ENCODE measurements at places on chromosomes 2 and 18.

DNA sequence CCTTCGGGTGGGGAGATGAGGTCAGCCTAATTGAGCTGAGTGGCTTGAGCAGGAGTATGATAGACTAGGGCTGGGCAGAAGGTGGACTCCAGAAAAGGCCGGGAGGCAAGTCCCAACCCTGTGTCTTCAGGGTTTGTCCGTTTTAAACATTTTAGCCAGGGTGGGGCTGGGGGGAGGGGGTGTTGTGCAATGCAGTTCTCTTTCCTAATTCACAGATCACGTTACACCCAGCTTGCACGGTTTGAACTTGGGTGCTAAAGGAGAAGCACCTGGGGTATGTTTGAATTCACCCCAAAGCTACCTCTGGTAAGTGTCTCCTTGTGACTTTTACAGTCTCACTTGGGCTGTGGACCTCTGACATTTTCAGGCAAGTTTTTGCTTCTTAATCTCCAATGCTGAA is 233.3 kb downstream of the AGAP1 start:
- no peak for DNase-seq

GRCh38 chr18:34001376-34001775 is 223.3 kb downstream of the NOL4 start:
- DNase-seq = no peak

DNA sequence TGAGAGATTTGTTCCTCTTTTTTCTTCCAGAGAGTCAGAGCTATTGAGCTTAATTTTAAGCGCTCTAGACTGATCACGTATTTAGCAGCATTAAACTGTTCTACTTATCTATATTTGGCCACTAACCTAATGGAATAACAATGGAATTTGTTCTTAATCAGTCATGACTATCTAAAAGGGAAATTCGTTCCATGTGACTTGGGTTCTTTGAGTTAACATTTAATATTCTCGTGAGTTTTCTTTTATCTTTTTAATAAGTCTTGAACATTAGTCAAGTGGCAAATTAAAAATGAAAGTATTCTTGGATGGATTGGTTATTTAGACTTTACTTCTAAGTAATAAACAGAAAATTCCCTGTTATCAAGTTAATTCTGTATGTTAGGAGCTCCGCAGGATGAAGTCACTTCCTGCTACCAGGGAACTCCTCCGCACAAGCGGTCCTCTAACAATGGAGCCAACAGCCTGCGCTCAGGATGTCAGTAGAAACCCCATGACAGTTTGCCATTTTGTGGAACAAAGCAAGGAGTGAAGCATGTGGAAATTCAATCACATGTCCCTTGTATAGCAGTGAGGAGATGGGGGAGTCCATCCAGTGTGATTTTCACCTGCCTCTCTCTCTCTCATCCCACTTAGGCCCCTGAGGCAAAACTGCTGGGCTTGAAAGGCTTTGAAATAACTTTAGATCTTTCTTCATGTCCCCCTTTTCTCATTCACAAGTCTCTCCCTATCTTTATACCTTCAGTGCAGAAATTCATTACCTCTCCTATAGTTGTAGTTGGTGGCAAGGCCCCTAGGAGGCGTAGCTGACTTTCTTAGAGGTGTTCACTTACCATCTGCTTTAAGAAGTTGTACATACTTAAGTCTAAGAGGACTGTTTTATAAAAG is 138.1 kb downstream of the WDR7 start:
- DNase-seq = no peak

DNA sequence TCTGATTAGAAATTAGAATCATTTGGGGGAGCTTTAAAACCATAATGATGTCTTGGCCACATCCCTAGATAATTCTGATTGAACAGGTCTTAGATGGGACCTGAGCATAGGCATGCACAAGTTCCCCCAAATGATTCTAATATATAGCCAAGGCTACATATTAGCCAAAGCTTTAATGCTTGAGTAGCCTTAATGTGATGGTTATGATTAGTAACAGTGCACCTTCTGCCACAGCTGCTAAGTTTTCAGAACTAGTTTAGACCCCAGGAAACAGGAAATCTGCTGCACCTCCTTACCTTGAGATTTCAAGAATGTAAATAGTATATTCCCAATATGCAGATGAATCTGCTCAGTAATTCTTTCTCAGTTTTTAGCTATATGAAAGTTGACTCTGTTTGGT is 119.8 kb downstream of the PTPN4 start:
- no peak for DNase-seq

- no peak for DNase-seq
Measured at GRCh38 chr2:152655880-152656279, 61.4 kb downstream of the PRPF40A start.

GRCh38 chr2:204635478-204635877 is 90.2 kb downstream of the PARD3B start:
- DNase-seq = no peak

DNA sequence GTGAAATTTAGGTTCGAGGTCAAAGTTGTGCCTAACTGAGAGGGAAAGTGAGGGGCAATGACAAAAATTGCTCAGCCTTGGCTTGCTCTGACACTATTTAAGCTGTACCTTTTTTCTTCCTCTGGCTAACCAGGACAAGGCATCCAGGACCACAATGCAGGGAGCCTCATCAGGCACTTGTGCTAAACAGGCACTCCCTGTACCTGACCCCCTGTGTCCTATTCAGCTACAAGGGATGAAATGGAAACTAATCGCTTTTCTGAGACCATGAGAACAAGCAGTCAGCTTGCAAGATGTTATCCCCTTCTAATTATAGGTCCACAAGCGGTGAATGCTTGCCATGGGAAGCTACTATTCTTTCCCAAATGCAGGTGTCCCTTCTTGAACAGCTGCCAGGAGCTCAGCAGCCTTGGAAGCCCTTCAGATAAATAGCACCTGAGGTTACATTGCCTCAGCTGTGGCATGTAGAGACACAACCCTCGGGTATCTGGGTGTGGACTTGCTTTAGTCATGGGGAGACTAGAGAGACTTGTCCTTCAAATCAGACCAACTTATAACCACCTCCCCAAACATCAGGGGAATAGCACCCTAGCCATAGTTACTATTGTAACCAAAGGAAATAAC is 19.1 kb upstream of the ITGA6 start:
- DNase-seq = no peak

GRCh38 chr2:120344214-120344975 is 1.5 kb upstream of the INHBB start:
- no peak for DNase-seq

DNA sequence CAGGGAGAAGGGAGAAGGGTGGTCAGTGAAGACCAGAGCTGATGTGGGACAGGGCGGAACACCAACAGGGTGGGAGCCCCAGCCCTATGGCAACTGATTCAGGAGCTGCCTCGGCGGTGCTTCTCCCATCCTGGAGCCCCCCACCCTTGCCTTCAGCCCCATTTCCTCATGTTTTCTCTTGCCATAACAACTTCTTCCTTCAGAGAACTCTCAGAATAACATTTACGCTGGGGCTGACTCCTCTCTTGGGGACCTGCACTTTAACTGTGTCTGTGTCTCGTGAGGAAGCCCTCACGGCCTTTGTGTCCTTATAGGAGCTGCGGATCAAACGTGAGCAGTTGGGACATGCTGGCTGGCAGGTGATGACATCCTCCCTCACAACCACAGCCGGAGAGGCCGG is 116.4 kb upstream of the SNTG2 start:
- DNase-seq = no peak

DNA sequence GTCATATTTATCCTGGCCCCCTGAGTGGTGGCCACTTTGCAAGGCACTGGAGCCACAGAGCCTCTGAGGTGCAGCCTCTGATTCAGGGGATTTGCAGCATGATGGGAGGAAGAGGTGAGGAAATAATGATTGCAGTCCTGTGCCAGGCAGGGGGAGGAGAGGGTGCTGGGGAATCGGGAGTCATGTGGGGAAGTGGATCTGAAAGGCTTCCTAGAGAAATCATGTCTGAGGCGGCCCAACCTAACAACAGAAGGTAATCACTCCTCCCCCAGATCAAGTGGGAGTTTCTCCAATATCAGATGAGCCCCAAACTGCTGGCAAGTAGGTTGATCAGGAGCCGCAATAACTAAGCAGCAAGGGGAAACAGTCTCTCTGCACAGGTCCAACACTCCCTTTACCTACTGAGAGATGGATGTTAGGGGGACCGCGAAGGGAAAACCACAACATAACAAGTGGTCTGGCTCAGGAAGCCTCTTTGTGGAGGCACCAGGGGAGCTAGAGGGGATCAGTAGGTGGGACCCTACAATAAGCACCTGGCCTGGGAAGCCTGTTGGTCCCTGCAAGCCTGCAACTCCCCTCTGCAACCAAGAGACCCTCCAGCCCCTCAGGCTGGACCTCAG is 71.8 kb upstream of the NPAS2 start:
- DNase-seq = no peak

- no peak for DNase-seq
Measured at GRCh38 chr18:10971717-10972116, 177.7 kb downstream of the PIEZO2 start.

- DNase-seq = no peak
Measured at GRCh38 chr2:201886504-201886903, 80.2 kb downstream of the CDK15 start.

- no peak for DNase-seq
Measured at GRCh38 chr2:64063454-64063853, 44.2 kb upstream of the VPS54 start.

DNA sequence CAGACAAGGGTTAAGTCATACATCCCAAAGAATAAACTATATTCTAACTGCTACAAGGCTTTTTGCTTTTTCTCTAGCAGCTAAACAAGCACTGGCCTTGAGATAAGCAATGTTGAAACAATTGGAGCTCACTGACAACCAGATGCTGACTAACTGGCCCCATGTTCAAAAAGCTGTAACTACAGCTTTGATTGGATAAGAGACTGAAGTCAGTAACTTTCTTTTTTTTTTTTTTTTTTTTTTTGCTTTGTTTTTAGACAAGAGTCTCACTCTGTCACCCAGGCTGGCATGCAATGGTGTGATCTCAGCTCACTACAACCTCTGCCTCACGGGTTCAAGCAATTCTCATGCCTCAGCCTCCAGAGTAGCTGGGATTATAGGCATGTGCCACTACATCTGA is 45.4 kb upstream of the TMEM163 start:
- no peak for DNase-seq

- DNase-seq = no peak
Measured at GRCh38 chr2:214896274-214896673, 86.8 kb upstream of the BARD1 start.

DNA sequence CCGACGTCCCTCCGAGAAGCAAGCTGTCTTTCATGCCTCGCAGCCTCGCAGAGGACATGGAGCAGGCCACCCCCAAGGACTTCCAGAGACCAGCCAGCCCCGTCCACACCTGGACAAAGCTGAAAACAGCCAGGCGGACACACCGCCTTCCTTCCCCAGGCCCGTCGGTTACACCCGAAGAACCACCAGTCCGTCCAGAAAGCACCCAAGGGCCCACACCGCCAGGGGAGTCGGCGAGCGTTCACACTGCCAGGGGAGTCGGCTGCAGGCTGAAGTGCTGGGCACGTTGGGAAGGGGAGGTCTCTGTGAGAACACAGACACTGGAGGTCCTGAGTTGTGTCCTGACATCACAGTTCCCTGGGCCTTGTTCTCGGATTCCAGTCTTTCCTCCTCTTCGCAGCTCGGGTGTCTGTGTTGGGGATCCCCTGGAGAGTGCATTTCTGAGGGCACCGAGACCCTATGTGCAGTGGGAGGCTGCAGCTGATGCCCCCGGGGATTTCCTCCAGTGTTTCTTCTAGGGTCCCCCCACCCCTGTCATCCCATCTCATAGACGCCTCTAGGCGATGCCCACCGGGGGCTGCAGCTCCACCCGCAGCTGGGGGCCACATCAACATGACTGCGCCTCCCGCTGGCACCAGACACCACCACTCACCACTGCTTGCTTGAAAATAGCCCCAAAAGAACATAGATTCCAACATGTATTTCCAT is 344.4 kb upstream of the SALL3 start:
- DNase-seq = no peak
